GM20000 (cell line): ENCODE measurements at places on chromosomes 12 and 14.

DNA sequence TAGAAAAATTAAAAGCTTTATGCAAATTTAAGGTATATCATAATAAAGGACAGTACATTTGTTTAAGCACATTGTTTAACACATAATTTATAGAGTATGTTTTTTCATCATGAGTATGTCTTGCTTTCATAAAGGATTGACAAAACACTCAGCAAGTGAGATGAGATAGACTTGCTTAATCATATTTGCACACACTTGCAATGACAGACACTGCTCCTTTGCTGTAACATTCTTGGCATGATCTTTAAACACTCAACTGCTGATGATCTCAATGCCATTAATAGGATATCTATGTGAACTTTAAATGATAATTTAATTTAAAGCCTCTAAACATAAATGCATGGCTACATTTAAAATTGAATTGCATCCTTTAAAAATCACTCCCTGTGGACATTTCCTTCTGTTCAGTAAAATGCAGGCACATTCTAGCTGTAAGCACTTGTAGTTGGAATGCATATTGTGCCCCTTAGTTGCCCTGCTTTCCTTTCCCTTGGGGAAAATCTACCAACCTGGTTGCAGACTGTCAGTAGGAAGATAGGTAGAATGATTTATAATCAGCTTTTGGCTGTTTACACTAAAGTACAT lies 979.0 kb downstream of the TMTC2 start:
- no peak for DNase-seq

GRCh38 chr14:78445275-78445674 lies 275.1 kb downstream of the NRXN3 start:
- DNase-seq = no peak

GRCh38 chr12:79155683-79156082 lies 291.1 kb downstream of the SYT1 start:
- no peak for DNase-seq

GRCh38 chr12:49054524-49054923 lies 6.1 kb downstream of the KMT2D start:
- DNase-seq = no peak

DNA sequence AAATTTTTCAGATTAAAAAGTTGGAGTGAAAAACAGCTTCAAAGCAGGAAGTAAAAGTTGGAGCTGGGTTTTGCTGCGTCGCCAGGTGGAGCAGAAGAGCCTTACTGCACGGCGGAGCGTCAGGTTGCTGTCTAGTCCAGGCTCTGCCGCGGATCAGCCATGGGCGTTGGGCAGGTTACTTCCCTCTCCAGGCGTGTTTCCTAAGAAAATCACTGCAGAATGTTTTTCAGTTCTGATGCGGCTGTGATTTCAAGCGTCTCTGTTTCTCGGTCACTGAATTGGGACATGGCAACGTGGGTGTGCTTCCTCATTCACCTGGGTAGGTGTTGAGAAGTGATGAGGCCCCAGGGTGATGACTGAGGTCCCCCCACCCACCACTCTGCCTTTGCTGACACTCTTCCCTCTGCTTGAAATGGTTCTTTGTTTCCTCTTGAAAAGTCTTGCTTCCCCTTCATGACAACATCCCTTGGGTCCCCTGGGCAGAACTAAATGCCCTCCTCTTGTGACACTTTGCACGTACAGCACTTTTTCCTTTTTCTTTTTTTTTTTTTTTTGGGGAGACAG lies 7.6 kb downstream of the EVL start:
- DNase-seq = peak; percentile 36

DNA sequence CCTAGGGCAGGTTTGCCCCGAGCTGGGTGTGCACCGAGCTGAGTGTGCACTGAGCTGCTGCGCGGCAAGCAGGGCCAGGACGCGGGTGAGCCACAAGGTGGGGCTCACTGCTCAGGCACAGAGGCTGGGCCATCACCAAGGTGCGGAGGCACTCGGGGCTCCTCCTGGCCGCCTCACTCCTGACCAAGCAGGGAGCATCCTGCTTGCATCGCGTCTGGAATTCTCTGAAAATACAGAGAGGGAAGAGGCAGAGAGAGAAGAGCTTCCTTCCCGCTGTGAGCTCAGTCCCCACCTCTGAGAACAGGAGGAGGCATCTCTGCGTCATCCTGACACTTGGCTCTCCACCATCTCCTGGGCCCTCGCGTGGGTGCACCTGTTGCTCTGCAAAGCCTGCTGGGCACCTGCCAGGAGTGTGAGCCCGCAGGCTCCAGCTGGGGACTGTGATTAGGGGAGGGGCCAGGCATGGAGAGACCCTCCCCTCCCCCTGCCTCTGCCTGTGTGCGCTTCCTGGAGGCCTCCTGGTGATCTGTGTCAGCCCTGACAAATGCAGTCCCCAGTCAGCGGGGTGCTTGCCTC lies 116.3 kb downstream of the GLT1D1 start:
- DNase-seq = peak; percentile 76

GRCh38 chr12:29071099-29071498 lies 78.0 kb upstream of the FAR2 start:
- no peak for DNase-seq

- no peak for DNase-seq
Measured at GRCh38 chr12:57334219-57334618, 83.2 kb upstream of the STAC3 start.

GRCh38 chr14:58238252-58239243 lies 6.1 kb upstream of the PSMA3 start:
- peak; percentile 7 for DNase-seq

- no peak for DNase-seq
Measured at GRCh38 chr12:113958108-113958507, 8.0 kb downstream of the RBM19 start.

GRCh38 chr12:24742378-24742777 lies 206.5 kb downstream of the BCAT1 start:
- peak; percentile 20 for DNase-seq

DNA sequence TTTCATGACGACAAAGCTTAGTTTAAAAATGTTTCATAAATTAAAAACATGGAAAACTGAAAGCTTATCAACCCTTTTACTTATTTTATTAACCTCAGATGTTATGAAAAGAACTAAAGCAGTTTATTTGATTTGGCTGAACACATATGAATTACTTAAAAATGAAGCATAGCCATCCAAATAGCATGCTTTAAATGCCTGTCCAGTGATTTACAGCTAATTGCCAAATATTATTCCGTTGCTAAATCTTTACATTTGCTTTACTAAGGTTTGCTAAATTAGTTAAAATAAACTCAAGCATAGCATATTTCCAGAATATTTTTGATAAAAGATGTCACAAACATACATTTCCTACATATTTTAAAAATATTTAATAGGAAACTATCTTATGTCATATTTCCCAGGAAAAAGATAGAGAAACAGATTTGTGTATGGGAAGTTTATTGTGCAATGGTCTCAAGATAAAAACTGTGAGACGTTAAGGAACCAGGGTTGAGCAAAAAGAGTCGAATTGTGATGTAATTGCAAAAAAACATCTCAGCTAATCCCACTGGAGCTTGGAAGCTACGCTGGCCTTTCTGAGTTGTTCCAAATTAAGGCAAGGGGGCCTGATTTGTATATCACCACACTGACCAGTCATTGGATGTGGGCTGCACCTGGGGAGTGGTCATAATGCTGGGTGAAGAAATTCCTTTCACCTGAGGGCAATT lies 25.8 kb downstream of the GPR135 start:
- DNase-seq = no peak

DNA sequence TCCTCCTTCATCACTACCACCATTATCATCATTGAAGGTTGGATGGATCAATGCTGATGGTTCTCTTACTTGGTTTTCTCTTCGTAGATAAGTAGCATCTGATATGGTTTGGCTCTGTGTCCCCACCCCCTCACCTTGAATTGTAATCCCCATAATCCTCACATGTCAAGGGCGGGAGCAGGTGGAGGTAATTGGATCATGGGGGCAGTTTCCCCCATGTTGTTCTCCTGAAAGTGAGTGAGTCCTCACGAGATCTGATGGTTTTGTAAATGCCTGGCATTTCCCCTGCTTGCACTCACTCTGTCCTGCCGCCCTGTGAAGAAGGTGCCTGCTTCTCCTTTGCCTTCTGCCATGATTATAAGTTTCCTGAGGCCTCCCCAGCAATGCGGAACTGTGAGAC lies 172.4 kb upstream of the PWP1 start:
- DNase-seq = no peak

DNA sequence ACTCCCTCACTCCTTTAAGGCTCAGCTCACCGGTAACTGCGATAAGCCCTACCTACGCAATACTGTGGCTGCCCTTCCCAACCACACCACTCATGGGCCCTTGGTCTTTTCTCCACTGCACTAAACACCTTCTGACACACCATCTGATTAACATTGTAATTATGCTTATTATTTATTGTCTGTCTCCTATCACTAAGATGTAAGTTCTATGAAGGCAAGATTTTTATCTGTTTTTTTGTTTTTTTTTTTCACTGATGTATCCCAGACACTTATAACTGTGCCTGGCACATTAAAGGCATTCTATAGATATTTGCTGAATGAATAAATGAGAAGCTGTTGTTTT lies 34.2 kb upstream of the PYGL start:
- no peak for DNase-seq

DNA sequence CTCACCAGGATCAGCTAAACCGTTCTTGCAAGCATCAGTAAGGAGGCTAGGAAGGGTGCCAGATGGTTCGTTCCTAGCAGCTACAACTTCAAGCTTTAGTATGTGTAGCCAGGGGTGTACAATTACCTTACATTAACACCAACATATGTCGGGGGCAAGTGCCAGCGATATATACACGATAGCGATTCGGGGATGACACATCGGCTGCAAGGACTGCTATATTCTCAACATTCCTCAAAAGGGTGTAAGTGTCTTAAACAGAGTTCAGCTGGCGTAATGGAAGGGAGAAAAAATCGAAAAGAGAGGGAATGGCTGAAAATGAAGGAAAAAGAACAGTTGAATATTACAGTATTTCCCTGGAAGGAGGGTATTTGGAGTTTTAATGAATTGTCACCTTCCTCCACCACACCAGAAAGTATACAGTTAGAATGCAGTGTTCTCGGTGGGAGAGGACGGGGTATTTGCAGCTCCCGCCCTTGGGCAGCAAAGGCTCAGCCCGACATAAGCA lies 545 bp downstream of the LIMA1 start:
- no peak for DNase-seq

- DNase-seq = no peak
Measured at GRCh38 chr14:64997108-64997794, 10.6 kb downstream of the FNTB start.

- DNase-seq = no peak
Measured at GRCh38 chr12:97093187-97093683, 186.2 kb downstream of the NEDD1 start.

DNA sequence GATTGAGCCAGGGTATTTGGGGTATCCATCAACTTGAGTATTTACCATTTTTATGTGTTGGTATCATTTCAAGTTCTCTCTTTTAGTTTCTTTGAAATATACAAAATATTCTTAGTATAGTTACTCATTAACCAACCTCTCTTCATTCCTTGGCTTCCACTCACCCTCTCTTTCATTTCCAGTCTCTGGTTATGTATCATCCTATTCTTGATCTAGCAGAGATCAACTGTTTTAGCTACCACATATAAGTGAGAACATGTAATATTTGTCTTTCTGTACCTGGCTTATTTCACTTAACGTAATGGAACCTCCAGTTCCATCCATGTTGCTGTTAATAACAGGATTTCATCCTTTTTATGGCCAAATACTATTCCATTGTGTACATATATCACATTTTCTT lies 86.9 kb downstream of the DACT1 start:
- no peak for DNase-seq

DNA sequence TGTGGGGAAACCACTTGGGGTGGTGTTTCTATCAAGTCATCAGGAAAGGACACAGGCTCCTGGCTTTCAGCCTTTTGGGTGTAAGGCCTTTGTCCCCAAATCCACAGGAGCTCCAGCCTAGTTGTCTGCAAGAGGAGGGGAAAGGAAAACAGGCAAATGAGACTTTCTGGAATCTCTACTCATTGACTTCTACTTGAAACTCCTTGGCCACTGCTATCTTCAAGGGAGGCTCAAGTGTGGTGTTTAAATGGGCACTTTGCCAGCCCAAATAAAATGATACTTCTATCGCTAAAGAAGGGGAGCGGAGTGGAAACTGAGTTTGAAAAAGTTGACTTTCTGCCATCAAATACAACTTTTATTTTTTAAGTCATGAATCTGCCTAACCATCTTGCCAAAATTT lies 445.9 kb upstream of the RGS6 start:
- DNase-seq = no peak

GRCh38 chr12:53754633-53755264 lies 3.0 kb upstream of the CISTR start:
- no peak for DNase-seq

- no peak for DNase-seq
Measured at GRCh38 chr12:24517000-24517399, 431.9 kb downstream of the BCAT1 start.

DNA sequence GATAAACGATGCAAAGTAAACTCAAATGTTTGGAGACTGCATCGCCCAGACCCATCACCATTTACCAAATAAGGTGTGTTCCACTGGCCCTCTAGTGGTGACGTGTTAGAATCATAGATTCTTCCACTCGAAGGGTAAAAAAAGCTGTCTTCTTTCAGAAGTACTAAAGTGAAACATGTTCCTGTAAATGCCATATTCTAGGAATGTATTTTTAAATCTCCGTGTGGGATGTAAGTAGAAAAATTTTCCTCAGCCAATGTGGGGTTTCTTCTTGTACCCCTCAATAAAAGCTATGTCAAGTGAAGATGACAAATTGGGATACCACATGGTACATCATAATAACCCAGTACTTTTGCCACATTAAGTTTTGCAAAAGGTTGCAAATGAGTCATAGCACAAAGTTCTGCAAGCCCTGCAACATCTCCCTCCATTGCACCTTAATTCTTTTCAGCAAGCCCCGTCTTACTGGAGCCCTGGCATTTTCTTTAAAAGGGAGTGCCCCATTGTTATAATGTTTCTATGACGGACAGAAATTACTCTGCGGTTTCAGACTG lies 100.8 kb downstream of the CCER1 start:
- peak; percentile 8 for DNase-seq

- DNase-seq = no peak
Measured at GRCh38 chr12:44465139-44465538, 411.0 kb downstream of the NELL2 start.

DNA sequence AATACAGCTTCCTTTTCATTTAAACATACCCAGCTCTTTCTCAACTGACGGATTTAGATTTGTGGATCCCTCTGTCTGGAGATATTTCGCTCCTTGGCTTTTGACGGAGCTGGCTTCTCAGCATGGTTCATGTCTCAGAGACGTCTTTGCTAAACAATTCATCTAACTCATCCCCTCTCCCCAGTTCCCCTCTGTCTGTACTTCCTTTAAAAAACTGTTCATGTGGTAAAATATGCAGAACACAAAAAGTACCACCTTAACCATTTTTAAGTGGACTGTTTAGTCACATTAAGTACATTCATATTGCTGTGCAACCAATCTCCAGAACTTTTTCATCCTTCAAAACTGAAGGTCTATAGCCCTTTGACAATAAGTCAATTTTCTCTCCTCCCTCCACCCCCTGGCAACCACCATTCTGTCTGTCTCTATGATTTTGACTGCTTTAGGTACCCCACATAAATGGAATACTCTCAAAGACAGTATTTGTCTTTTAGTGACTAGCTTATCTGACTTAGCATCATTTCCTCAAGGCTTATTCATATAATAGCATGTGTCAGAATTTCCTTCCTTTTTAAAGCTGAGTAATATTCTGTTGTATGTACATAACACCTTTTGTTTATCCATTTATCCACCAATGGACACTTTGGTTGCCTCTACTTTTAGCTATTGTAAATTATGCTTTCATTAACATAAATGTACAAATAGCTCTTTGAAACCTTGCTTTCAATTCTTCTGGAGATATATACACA lies 399.8 kb upstream of the SOX5 start:
- no peak for DNase-seq

GRCh38 chr14:89241934-89242651 lies 174.9 kb downstream of the FOXN3 start:
- no peak for DNase-seq
